ENCODE measurements at places on chromosomes 3 and 15.

DNA sequence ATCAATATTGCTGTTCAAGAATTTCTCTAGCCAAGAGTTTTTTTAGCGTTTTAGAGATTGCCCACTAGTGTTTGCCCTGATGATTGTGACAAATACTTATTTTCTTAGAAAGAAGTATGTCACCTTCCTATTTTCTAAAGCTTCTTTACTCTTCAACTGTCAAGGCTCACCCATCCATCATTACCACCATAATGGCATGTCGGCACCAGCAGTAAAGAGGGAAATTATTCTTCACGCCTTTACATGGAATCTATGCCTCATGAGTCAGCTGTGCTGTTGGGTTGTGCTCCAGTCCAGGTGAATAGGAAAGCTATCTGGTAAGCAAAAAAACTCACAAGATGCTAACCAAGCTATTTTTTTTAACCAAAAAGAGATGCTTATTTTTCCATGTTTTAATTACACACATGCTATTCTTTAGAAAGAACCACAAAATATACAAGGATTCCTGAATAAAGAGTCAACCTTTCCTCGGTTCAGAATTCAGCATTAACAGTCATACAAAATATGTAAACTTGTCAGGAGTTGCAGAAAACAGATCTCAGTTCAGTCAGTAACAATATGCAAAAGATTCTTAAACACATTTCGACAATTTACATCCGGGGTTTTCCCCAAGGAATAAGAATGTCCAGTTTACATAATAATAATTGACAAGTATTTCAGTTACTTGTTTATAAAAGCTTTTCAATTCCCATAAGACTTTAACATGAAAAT is 128.0 kb downstream of the ATP8B4 start:
- DNase-seq: no peak

- no peak for DNase-seq
Measured at GRCh38 chr3:39226106-39226741, 33.8 kb upstream of the XIRP1 start.

DNA sequence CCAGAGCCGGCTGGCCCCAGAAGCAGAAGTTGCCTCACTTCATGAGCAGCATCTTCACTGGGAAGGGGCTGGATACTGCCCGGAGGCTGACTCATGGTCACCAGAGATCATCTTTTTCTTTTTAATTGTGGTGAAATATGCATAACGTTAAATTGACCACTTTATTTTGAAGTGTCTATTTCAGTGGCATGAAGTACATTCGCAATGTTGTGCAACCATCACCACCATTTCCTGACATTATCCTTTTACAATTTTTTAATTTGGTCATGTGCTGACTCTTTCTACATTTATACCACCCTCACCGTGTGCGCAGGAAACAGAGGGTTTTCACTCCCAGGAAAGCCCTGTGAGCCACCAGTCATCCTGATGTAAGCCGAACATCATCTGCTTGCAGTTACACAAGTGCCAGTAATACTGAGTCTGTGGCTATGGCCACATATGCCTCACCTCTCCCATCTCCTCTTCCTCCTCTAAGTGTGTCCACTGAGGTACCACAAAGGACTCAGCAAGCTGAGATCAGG is 51.6 kb upstream of the ABHD17C start:
- DNase-seq: no peak

DNA sequence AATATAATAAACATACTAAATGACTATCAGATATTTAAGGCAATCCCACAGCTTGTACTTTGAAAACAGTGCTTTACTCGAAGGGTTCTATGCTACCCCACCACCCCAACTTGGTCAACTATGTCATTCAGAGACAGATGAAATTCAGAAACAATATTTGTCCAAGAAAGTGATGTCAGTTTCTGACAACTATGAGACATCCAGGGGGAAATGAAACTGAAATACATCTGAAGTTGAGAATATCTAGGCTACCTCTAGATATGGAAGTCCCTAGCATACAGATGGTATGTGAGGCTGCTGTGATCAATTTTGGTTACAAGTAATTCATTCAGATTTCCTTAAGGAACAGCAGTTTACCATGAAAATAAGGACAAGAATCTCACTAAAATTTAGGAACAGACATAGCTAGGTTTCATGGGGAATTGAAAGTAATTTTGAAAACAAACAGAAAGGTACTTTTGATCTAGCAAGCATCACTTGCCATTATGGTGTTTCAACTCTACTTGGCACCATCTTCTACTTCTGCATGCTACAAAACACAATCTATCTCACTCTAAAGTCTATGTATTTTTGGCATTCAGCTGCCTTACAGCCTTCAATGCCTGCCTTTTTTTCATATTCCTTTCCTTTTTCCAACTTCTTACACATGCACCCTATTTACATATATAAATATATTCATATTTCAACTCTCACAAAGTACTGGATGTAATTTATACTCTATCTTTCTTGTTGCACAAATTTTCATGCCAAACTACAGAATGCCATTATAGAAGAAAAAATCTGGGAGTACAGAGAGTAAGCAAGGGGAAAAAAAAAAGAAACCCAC is 21.7 kb downstream of the ATG3 start:
- no peak for DNase-seq

GRCh38 chr3:156478891-156479290 is 76.0 kb downstream of the SSR3 start:
- no peak for DNase-seq

- DNase-seq: no peak
Measured at GRCh38 chr3:170808041-170808440, 62.0 kb downstream of the RPL22L1 start.

DNA sequence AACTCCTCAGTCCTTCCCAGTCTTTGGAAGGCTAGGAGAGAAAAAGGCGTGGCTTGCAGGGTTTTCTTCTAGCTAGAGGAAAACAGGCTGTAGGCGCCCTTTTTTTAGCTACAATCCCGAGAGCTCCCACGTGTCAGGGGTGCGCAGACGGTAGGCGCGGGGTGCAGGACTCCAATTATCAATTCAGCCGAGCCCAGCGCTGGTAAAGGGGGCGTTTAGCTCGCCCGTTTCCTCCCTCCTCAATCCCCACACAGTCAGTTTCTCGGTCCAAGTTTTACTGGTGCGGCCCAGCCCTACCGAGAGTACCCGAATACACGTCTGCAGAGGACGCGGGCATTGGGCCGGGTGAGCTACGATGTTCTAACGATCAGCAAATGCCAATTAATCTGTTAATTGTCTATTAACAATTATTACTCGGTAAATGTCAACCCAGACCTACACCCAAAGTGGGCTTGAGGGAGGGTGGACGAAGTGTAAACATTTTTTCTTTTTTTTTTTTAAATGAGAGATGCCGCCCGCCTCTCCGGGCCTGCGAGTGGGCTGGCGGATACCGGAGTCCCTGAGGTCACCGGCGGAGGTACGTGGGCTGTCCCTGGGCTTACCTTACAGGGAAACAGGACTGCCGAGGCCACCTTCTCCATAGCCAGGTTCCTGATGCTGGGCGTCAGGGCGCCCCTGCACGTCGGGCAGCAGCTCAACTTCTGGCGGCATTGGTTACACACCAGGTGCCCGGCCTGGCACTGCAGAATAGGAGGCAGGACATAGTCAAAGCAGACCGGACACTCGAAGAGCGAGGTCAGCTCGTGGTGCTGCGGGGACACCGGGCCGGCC is 923 bp downstream of the SIAH2 start:
- DNase-seq: no peak

DNA sequence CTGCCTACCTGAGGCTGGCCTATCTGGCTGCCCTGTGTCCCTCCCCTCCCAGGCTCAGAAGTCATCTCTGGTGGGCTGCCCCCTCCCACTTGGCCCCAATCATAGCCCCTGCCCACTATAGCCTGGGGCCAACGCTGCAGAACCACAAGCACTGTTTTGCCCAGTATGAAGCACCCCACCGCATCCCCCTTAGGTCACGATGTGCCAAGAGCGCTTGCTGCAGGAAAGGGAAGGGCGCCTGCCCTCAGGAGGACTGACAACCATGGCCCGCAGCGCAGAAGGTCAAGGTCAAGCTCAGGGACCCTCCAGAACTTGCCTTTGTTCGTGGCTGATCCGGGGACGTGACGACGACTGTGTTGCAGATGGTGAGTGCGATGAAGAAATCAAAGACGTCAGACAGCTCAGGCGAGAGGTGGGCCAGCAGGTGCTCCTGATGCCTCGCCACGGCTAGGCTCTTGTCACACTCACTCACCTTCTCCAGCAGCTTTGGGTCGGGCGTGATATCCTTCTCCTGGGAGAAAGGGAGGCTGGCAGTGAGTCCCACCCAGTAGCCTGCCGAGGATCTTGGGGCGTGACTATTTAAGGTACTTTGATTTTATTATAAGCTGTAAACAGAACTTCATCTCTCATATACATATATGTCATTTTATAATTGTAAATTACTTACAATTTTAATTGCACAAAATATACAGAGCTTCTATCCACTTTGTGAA is 146.6 kb downstream of the ATP10A start:
- no peak for DNase-seq

GRCh38 chr3:190323246-190323626 is 990 bp upstream of the CLDN1 start:
- no peak for DNase-seq

DNA sequence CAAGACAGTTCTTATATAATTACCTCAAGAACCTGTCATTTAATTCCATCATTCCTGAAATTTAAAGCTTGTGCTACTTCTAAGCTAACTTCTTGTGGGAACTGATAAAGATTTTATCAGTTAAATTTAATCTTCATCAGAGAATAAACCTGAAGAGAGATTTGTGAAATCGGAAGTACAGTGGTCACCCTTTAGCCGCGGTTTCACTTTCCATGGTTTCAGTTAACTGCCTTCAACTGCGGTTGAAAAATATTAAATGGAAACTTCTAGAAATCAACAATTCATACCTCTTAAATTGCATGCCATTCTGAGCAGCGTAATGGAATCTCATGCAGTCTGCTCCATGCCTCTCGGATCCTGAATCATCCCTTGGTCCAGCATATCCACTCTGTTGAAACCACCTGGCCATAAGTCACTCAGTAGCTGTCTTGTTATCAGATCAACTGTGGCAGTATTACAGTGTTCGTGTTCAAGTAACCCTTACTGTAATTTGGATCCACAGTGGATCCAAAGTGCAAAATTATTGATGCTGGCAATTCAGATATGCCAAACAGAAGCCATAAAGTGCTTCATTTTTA is 626.1 kb downstream of the CADM2 start:
- DNase-seq: no peak

- DNase-seq: no peak
Measured at GRCh38 chr3:16768014-16768413, 116.7 kb upstream of the PLCL2 start.

- DNase-seq: no peak
Measured at GRCh38 chr3:43061101-43061895, 44.6 kb downstream of the POMGNT2 start.

GRCh38 chr3:50181985-50182384 is 9.4 kb upstream of the GNAT1 start:
- no peak for DNase-seq

DNA sequence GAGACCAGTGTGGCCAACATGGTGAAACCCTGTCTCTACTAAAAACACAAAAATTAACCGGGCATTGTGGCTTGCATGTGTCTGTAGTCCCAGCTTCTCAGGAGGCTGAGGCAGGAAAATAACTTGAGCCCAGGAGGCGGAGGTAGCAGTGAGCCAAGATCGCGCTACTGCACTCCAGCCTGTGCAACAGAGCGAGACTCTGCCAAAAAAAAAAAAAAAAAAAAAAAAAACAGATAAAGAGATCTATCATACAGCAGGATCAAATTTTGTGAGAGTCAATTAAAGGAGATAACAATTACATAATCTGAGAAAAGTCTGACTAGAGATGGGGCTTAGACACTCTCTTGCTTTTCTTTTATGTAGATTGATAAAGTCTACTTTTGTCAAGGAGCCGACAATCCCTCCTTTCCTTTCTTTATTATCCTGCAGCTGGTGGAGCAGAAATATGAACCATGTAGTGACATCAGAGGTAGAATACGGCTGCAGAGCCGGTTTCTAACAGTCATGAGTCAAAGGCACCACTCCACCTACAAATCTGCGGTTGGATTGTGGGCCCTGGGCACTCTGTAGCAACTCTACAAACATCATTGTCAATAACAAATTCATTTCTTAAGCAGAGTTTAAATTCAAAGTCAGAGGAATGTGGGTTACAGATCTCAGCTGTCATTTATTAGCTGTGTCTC is 9.0 kb downstream of the C2CD4A start:
- DNase-seq: no peak

DNA sequence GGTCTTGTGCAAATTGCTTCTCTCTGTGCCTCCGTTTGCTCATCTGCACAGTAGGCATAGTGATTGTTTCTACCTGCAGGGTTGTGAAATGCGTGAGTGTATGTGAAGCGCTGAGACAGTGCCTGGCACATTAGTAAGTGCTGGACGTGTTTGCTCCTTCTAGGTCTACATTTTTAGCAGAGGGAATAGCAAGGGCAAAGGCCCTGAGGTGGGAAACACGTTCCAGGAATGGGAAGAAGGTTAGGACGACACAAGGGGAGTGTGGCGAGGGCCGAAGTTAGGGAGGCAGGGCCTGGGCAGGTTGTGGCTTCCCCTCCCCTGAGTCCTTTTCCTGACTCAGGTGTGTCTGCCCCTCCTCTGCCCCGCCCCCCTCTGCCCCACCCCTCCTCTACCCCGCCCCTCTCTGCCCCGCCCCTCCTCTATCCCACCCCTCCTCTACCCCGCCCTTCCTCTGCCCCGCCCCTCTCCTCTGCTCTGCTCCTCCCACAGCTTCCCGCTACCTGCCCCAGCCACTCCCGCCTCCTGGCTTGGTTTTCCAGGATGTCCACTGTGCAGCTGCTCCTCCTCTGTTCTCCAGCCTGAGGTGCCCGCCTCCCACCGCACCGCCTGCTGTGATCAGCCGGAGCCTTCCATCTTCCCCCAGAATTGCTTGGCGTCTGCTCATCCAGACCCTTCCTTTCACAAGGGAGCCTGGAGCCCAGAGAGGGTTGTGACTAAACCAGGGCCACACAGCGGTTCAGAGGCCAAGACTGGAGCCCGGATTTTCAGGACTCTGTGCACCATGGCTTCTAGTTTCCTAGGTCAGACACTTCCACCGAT is 31.1 kb upstream of the SMAD6 start:
- DNase-seq: no peak

GRCh38 chr3:122014741-122015140 is 7.3 kb downstream of the ILDR1 start:
- no peak for DNase-seq

DNA sequence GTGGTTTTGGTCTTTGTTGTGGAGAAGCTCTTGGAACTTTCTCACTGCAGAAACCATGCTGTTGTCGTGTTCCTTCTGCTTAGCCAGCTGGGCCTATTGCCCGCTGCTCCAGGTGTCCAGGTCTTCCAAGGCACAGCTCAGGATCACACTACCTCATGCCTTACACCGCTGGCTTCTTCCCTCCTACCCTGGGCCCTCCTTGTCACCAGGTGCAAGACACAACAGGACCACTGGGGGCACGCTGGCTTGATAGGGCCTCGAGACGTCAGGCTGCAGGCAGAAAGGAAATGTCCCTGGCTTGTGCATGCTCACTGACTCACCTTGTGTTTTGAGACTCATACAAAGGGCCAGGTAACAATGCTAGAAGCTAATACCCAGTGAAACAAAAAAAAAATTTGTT is 32.3 kb downstream of the PAQR9 start:
- no peak for DNase-seq

GRCh38 chr3:189664311-189664710 is 33.1 kb downstream of the TP63 start:
- peak; percentile 77 for DNase-seq

GRCh38 chr3:32153414-32154204 is 47.2 kb downstream of the GPD1L start:
- no peak for DNase-seq

Data from HS-27A (cell line).